ENCODE measurements at places on chromosomes 2 and 18.

DNA sequence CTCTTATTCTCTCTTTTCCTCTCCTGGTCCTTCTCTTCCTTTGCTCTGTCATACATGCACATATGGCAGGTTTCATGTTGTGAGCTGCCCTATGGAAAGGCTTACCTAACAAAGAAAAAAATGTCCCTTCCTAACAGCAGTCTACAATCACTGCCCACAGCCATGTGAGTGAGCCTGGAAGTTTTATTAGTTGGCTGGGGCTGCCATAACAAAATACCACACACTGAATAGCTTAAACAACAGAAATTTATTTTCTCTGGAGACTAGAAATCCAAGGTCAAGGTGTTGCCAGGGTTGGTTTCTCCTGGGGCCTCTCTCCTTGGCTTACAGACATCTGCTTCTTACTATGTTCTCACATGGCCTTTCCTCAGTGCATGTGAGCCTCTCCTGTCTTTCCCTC is 142.1 kb downstream of the TRIB2 start:
- DNase-seq = no peak

DNA sequence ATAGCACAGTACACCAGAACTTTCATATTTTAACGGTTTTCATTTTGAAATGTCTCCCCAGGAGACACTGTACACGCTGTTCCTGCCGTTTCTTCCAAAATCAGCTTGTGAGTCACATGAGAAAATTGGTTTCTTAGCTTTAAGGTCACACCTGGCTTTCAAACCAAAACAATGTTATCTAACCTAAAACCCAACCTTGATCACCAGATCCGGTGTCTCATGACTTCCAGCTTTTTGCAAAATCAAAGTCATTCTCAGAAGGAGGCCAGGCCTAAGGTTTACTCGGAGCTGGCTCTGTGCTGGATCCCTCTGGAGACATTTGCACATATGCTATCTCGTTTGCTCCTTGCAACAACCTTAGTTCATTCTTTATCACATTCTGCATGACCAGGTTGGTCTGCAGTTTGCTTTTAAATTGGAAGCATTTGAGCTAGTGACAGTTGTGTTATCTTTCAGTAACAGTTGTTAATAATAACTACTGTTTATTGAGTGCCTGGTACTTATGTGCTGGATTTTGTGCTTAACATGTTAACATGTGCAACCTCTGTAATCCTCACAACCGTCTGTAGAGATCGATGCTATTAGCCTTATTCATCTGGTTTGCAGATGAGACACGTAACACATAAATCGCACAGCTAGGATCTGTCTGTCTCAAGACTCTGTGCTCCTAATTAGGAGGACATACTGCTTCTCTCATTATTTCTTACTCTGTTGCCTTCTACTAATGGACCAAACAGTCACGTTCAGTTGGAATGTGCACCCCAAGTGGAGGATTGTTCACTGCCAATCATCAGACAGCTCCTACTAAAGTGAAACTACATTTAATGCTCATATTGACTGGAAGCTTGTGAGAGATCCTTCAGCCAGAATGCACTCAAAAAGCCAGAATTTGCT is 105.5 kb downstream of the RNF144A start:
- DNase-seq = no peak

GRCh38 chr2:232479341-232480200 is 8.1 kb downstream of the ECEL1 start:
- no peak for DNase-seq

DNA sequence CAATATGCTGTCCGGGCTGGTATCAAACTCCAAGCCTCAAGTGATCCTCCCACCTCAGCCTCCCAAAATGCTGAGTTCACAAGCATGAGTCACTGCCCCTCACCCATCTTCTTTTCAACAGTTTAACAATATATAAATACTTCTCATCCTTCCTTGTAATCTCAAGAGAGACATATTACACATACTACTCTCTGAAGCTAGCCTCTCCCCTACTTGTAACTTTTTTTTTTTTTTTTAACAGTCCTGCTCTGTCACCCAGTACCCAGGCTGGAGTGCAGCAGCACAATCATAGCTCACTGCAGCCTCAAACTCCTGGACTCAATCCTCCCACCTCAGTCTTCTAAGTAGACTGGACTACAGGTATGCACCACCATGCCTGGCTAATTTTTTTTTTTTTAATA is 5.7 kb downstream of the GFPT1 start:
- no peak for DNase-seq

DNA sequence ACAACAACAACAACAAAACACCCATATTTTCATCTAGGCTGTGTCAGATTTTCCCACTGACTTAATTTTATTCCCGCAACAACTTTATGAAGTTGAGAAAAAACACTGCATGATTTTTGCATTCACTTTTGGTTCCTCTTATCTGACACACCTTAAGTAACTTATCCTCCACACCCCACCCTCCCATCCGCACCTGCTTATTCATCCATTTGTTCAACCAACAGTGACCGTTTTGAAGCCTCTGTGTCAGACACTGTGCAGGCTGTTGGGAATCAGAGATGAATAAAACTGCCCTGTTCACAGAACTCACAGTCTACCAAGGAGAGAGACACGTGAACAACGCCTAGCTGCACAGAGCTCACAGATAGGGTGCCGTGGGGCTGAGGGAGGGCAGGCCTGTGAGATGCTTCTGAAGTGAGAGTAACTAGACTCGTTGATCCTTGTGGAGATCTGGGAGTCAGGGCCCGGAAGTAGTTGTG is 7.4 kb downstream of the CNNM4 start:
- DNase-seq = no peak

- no peak for DNase-seq
These were observed 221.4 kb downstream of the ARL4C start for GRCh38 chr2:234275515-234275914.

DNA sequence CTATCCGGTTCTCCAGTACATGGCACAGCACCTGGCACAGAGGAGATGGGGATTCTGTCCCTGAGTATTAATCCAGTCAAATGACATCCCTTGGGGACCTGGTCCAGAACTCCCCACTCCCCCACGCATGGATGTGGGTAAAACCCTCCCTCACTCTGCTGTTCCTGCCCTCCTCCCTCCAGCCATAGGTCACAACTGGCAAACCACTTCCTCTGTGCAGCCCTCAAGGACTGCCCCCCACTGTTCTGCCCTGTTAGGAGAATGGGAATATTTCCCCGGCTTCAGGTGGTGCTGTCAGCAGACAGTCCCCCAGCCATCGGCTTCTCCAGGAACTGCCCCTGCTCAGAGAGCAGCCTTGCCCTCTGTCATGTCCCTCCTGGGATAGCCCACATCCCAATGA is 1.5 kb upstream of the TFCP2L1 start:
- no peak for DNase-seq

GRCh38 chr18:40566510-40566844 is 1388.6 kb upstream of the PIK3C3 start:
- DNase-seq = no peak

GRCh38 chr2:32591669-32592463 is 36.0 kb upstream of the TTC27 start:
- DNase-seq = no peak

DNA sequence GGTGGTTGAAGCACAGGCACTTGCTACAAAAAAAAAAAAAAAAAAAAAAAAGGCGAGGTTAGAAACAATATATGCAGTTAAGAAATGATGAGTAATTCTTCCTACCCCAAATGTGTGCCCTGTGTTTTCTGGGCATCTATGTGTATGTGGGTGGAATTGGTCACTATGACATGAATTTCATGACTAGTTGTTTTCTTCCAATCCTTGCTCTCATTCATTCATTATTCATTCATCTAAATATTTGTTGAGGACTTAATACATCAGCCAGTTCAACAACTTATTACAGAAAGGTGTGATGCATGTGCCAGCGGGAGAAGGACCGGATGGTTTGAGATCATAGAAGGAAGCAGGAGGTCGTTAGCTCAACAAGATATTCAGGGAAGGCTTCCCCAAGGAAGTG is 8.3 kb upstream of the EGR4 start:
- DNase-seq = no peak

DNA sequence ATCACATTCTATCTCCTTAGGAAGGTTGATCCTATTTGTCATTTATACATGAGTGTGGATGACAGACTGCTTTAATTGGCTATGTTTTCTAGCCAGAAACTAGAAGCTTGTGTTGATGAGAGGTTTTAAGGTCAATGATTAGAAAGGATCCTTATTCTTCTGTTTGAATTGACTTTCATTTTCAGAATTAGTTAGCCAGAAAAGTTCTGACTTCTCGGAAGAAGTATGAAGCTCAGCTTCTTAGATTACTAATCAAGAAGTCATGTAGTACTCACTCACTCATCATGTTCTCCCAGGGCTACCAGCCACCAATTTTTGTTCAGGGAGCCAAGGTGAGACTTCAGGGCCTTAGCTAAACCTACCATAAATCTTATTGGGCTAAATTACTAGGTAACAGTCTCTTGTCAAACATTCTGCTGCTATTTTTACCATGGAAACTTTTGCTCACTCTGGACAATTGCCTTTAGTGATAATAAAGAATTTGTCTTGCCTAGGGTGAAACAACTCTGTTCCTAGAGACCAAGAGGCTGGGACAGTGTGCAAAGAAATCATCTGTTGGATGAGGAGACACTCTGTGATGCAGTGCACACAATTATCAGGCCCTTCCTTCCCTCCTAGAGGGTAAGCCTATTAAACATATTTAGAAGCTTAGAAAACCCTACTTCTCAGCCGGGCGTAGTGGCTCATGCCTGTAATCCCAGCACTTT is 111.6 kb upstream of the DNMT3A start:
- DNase-seq = no peak

DNA sequence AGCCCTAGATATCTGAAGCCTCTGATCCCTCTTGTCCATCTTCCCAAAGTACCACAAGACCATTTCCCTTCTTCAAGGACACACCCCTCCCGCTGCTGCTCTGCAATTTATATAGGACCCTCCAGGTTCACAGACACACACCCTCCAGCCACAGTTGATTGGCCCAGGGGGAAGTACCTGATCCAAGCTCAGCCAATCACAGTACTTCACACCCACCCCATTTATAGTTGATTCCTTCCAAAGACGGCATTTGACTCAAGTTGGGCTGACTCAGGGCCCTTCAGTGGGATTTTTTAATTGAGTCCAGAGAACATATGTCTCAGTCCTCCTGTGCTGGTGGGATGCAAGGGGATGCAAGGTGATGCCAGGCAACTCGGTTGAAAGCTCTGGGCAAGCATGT is 59.2 kb downstream of the GYPC start:
- DNase-seq = no peak

DNA sequence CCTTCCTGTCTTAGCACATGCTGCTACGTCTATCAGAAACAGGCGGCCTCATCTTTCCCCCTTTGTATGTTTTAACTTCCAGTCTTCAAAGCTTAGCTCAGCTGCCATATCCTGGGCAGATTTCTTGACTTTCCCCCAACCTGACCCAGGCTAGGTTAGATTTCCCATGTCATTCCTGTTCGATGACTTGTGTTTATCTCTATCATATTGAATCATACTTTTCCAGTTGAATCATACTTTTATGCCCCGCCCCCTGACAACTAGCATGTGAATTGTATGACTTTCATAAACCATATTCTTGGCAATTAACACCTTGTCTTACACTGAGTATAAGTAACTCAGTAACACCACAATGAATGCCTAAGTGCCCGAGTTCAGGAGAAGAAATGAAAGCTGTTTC is 128.3 kb downstream of the CYRIA start:
- DNase-seq = no peak

DNA sequence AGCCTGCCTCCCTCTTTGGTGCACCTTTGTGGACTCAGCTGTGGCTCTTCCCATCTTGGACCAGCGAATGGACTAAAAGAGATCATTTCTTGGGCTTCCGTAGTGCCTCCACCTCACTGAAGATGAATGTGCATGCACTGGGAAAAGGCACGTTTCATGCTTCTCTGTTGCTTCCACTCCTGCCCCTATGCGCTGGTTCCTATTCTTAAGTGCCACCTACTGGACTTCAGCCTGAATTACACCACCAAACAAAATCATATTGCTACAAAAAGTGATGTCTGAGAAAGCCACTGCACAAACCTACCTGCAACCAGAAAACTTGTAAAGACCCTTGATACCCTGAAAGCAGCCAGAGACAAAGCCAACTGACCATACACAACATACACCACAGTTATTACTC is 695.6 kb downstream of the TSN start:
- DNase-seq = no peak

DNA sequence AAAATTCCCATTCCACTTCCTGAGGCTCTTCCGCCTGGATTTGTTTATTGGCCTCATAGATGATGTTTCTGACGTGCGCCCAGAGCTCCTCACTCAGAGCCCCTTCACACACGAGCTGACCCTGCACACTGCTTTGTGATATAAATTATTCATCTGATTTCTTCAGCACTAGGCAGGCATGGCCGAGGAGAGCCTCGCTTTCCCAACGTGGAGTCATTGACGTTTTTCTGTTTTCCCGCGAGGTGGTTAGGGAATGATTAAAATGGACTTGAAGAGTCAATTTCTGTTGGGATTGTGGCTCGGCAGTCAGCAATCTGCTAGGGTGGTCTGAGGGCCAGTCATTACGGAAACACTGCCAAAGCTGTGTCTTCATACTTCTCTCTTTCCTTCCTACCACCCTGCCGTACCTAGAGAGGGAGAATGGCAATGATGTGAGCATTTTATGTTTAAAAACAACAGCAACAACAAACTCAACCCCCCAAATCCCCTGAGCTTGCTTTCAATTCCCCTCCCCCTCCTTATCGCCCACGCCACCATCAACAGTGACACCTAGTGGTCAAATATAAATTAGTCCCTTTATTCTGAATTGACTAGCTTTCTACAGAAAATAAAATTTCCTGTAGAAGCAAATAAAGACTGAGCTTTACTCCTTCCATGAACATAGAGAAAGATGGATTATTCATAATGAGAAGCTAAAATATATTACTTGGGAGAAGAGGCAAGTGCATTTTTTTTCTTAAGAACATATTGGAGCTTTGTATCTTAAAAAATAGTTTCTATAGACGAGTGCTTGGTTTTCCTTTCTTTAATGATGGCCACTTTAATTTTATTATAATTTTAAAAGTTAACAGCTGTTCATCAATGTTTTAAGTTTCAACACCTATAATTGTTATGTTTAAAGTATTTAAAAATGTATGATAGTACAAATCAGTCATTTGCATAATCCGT is 285.1 kb downstream of the MTX2 start:
- DNase-seq = no peak

GRCh38 chr2:72386288-72386687 is 238.6 kb upstream of the CYP26B1 start:
- DNase-seq = no peak

DNA sequence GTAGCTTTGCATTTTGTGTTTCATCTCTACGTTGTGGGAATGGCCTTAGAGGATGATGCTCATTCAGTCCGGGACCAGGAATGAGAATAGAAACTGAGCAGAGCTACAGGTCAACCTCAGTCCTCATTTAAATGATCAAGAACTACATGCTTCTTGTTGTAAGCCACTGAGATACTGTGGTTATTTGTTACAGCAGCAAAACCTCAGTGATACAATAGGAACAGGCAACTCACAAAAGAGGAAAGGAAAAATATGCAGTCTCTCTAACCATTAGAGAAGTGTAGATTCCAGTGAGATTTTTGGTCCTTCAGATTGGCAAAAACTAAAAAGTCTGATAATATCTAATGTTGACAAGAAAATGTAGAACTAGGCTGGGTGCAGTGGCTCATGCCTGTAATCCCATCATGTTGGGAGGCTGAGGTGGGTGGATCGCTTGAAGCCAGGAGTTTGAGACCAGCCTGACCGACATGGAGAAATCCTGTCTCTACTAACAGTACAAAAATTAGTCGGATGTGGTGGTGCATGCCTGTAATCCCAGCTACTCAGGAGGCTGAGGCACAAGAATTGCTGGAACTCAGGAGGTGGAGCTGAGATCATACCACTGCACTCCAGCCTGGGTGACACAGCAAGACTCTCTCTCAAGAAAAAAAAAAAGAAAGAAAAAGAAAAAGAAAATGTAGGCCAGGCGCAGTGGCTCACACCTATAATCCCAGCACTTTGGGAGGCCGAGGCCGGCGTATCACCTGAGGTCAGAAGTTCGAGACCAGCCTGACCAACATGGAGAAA is 13.3 kb downstream of the CHCHD5 start:
- DNase-seq = no peak
